ENCODE measurements at places on chromosomes 13 and 19.

GRCh38 chr13:27790523-27790922 lies 1.8 kb upstream of the GSX1 start:
- no peak for DNase-seq

GRCh38 chr19:29858621-29859020 lies 46.8 kb downstream of the CCNE1 start:
- no peak for DNase-seq

DNA sequence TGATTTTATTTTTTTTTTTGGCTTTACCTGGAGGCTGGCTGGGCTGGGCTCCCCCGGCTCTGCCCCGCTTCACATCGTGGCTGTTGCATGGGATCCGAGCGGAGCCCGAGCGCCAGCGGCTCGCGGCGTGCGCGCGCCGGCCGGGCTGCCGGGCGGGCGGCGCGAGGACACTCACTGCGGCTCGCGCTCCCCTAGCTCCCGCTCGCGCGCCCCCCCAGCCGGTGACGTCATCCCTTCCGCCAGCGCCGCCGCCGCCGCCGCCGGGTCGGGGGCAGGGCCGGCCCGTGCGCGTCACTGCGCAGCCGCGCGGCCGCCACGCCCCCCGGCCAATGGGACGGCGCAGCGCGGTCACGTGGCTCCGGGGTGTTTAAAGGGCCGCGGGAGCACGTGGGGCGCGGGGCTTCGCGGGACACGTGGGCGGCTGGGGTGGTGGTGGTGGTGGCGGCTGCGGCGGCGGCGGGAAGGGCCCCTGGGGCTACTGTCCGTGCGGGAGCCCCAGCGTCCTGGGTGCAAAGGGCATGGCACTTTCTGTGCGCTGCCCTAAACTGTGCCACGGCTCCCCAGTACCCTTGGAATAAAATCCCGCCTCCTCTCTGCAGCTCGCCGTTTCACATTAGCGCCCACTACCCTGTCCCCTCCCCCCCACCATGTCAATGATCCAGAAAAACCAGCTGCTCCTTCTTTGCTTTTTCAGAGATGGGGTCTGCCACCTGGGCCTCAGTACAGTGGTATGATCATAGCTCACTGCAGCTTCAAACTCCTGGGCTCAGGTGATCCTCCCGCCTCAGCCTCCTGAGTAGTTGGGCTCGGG lies at the start of gene PTPRS:
Gene PTPRS, minus strand, starts transcription at position 176 of the 811 bp plus-strand sequence. CDS start 54,672 bp downstream, outside the sequence.
- DNase-seq, result peak; percentile 75

DNA sequence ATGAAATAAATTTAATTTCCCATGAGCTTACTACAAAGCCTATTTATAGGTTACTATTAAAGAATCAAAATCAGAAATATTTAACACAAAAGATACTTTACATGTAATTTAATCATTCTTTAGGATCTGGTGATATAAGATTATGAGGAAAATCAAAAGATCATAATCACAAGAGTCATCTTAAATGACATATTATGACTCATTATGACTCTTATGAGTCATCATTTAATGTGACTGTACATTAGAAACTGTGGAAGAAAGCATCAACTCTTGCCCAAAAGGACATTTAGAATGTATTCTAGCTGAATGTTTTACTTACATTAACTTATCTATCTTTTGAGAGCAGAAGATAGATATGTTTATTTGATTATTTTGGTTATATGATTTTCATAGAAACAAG lies 458.6 kb downstream of the DCT start:
- no peak for DNase-seq

DNA sequence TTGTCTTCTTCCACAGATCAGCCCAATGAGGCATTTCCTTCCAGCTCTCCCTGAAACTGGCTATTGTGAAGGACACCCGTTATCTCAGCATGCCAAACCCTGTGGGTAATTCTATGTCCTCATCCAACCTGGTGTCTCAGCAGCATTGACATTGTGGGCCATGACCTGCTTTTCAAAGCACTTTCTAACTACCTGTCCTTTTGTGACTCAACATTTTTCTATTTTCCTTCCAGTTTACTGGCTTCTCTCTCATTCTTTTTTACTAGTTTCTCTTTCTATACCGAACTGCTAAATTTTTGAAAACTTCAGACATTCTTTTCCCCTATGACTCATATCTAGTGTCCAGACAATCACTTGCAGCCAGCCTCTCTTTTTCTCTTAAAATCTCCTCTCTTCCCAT lies 136.4 kb upstream of the HTR2A start:
- DNase-seq, result peak; percentile 8

DNA sequence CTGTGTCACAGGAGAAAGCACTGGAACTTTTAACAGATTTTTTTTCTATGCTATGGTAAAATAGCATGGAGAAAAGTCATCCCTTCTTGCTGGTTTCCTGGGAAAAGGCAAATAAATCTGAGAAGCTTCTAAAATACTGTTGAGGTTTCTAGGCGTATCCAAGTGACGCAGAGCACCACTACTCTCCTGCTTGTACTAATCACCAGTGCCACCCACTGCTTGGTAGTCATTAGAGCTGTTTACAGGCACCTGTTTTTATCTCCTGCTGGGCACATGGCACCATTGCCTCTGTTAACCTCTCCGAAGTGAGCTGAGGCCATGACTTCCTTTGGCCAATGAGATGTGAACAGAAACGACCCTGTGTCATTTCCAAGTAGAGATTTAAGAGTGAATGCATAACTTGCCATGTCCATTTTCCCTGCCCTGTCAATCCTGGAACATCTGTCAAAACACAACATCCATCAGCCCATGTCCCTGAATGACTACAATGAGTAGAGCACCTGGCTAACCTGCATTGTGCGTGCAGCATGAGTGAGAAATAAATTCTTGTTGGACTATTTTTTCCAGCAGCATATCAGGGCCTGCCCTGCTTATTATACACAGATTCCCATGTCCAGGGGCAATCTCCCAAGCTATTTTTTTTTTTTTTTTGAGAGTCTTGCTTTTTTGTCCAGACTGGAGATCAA lies 17.3 kb upstream of the OXGR1 start:
- no peak for DNase-seq

DNA sequence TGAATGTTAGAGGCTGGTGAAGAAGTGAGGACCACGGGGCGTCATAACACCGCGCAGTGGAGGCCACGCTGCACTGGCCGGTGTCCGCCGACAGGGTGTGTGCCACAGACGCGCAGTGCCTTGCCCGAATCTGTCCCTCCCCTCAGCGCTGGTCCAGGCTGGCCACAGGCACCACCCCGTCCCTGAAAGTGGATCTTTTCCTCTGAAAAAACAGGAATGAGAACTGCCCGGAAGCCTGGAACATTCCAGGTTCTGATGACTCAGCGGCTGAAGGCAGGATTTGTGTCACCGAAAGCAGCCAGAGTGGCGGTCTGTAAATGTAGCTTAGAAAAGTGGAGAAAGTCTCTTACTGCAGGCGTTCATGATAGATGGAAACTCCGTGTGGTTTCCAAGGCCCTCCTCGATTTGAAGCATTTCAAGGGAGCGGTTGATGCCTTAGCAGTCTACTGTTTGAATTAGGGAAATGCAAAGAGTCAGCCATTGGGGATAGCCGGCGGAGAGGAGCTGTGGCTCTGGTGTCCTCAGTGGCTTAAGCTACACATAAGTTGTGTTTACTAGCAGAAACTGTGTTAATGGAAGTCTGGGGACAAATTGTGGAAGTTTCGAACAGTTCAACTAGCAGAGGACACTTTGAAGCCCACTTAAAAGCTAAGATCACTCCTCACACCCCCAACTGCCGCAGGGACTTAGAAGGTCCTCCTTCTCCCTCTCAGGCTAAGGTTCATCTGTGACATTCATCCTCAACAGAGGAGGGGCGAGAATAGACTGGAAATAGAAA lies 70.8 kb downstream of the NUFIP1 start:
- peak; percentile 92 for DNase-seq

GRCh38 chr13:43377973-43378372 lies 354.6 kb downstream of the DNAJC15 start:
- no peak for DNase-seq

GRCh38 chr13:110835721-110836604 lies 78.9 kb downstream of the ANKRD10 start:
- no peak for DNase-seq

GRCh38 chr19:46624958-46625661 lies at the start of gene PTGIR:
Gene PTGIR (minus strand): TSS chr19:46625089. CDS start chr19:46624225, 864 bp downstream.
- DNase-seq, result peak; percentile 56

DNA sequence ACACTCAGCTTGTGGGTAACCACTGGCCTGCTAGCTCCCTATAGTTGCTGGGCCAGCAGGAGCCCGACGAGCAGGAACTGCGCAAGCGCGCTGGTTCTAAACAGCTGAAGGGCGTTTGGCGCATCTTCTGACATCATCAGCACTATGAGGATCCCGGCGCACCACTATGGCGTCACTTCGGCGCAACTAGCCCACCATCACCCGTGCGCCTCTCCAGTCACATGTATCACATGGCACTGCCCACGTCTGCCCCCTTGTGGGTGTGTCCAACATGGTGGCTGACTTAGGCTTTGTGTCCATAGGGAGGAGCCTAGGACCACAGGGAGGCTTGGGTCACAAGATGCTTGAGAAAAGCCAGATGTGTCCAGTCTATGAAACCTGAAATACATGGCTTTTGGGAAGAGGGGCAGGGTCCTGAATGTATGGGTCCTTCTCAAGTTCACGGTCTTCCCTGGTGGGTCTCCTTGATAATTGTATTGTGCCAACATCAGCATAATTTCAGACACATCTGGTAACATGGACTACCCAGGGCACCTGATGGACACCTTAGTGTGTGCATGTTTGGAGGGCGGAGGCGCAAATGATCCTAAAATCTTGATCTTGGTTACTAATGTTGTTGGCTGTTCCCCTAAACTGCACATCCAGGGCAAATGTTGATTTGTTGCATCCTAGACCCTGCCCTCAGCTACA lies 18.0 kb downstream of the KLK4 start:
- DNase-seq, result no peak

DNA sequence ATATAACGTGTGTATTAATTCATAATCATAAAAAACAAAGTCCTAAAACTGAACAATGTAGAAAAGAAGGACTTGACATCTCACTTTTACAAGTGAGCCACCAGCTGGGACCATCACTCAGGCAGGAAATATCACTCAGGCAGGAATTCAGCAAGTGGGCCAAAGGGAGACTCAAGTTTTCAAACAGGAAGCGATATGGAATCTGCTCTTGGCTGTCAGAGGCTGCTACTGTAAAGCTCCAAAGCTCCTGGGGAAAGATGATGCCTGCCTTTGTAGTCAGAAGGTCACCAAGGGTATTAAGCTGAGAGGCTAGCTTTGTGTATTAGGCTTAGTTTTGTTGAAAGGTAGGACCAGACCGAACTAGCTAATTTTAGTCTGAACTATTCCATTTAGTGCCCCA lies 5.5 kb upstream of the AKAP11 start:
- peak; percentile 28 for DNase-seq

DNA sequence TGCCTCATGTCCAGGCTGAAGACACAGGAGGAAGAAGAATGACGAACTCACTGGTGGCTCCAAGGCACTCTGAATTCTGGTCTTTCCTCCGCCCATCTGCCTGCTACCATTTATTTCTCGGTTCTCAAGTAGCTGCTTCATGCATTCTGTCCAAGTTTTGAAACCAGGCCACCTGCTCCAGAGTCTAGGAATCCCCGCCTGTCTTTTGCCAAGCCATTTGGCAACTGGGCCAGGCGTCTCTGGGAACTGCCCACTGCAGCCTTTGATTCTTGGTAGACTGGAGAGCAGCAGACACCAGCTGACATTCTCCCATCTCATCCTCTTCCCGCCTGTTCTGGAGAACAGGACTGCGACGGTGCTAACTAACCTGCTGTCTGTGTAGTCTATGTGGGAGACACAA lies 10.8 kb downstream of the SLC35E1 start:
- DNase-seq, result no peak

DNA sequence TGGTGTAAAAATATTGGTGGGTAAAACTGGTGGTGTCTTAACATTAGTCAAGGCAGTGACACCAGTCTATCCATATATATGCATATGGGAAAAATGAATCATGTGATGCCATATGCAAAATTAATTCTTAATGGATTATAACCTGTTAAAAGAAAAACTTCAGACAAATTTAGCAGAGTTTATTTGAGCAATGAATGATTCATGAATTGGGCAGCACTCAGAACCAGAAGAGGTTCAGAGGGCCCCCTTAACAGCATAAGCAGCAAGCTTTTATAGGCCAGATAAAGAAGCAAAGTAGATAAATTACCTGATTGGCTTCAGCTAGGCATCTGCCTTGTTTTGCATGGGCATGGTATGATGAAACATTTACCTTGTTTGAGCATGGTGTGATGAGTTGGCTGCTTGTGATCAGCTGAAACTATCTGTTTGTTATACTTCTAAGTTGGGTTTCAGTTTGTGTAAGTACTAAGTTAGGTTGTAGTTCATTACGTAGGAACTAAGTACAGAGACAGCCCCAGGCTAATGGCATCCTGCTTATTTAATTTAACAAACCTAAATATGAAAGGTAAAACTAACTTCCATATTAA lies 66.6 kb downstream of the DNAJC15 start:
- DNase-seq, result no peak

GRCh38 chr19:6723108-6723618 lies 2.7 kb upstream of the C3 start:
- no peak for DNase-seq

All from fibroblast of skin of left quadriceps (primary cell).